ENCODE measurements at places on chromosomes 6 and 20. TPM values are rescaled to one million over a fixed set of nuclear protein-coding genes. Genes with fewer than 3 reads are reported as not detected.

- DNase-seq: no peak
These were observed 29.3 kb downstream of the GCM1 start for GRCh38 chr6:53119349-53119748.

DNA sequence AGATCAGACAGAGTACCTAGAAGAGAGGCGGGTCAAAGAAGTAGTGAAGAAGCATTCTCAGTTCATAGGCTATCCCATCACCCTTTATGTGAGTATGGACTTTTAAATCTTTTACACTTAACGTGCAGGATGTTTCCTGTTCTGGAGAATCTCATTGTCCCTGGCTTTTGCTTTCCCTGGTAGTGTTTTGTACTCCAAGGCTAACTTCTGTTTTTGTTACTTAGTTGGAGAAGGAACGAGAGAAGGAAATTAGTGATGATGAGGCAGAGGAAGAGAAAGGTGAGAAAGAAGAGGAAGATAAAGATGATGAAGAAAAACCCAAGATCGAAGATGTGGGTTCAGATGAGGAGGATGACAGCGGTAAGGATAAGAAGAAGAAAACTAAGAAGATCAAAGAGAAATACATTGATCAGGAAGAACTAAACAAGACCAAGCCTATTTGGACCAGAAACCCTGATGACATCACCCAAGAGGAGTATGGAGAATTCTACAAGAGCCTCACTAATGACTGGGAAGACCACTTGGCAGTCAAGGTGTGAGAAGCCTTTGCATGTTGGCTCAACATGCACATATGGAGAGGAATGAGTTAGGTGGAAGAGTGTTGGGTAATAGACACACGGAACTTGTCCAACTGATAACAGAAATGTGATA, 3.3 kb downstream of the HSP90AB1 start:
- no peak for DNase-seq

Gene OR2H1
- polyA plus RNA-seq: not detected

Gene CST7
- polyA plus RNA-seq: 0.70 TPM

Gene MDFI
- polyA plus RNA-seq: 49.5 TPM

Gene FAM217A
- 1.3 TPM for polyA plus RNA-seq
